Fibroblast of the aortic adventitia (primary cell): ENCODE measurements at places on chromosomes 11 and 22. TPM values are rescaled to one million over a fixed set of nuclear protein-coding genes. Genes with fewer than 3 reads are reported as not detected.
A peak's percentile ranks its signal among the peaks of the same experiment; 100 is the strongest.

SCUBE2 gene
- total RNA-seq, result 0.54 and 1.1 TPM in 2 replicates

PRRG4 gene
- total RNA-seq, result 0.36 and 0.49 TPM in 2 replicates

PTPRCAP gene
- total RNA-seq, result 0.41 and 0.45 TPM in 2 replicates

ALDH3B2 gene
- total RNA-seq, result not detected in 2 replicates

PANX2 gene
- 0.90 TPM in 2 replicates for total RNA-seq

IL10RA gene
- not detected in 2 replicates for total RNA-seq

VPREB1 gene
- total RNA-seq, result not detected in 2 replicates

CD248 gene
- total RNA-seq, result 99.1 and 193 TPM in 2 replicates

DNA sequence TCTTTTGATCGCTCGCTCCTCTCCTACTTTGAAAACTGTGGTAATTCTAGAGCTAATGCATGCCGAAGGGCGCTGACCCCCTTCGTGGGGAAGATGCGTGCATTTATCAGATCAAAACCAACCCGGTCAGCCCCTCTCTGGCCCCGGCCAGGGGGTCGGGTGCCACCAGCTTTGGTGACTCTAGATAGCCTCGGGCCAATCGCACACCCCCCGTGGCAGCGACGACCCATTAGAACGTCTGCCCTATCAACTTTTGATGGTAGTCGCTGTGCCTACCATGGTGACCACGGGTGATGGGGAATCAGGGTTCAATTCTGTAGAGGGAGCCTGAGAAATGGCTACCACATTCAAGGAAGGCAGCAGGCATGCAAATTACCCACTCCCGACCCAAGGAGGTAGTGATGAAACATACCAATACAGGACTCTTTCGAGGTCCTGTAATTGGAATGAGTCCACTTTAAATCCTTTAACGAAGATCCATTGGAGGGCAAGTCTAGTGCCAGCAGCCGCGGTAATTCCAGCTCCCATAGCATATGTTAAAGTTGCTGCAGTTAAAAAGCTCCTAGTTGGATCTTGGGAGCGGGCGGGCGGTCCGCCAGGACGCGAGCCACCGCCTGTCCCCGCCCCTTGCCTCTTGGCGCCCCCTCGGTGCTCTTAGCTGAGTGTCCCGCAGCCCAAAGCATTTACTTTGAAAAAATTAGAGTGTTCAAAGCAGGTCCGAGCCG lies 3898.2 kb upstream of the OR11H1 start:
- no peak for DNase-seq

- DNase-seq, result no peak
Observed at GRCh38 chr11:61170566-61170965, 9.3 kb upstream of the VPS37C start.

DNA sequence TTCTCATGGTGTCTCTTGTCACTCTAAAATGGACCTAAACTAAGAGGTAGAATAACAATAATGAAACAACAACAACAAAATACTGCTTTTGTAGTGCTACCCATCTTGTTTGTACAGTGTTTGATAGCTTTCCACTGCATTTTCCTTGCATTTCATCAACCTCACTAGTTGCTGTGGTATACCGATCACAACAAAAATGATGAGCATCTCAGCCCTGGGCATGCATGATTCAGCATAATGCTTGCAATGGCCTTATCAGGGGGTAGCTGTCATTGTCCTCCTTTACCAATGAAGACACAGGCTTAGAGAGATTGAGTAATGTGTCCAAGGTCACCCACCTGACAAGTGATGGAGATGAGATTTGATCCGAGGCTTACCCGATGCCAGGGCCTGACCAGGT lies 682.5 kb downstream of the NTM start:
- no peak for DNase-seq

DNA sequence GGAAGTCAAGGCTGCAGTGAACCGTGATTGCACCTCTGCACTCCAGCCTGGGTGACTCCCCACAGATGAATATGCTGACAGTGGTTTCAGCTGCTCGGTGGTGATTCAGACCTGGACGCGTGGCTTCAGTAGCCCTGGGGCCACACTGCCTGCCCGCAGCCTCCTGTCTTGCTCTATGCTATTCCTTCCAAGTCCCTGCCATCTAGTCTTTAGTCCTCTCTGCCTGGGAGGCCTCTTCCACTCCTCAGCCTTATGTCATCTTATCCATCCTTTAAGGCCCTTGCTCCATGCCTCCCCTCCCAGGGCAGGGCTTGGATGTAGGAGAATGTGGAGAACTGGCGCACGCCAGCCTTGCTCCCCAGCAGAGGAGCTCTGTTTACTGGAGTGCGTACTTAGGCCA lies 23.0 kb downstream of the YDJC start:
- DNase-seq, result no peak

GRCh38 chr22:24513378-24514240 lies 18.5 kb downstream of the UPB1 start:
- DNase-seq, result no peak

- no peak for DNase-seq
Observed at GRCh38 chr11:76155500-76156227, 50.6 kb downstream of the WNT11 start.

DNA sequence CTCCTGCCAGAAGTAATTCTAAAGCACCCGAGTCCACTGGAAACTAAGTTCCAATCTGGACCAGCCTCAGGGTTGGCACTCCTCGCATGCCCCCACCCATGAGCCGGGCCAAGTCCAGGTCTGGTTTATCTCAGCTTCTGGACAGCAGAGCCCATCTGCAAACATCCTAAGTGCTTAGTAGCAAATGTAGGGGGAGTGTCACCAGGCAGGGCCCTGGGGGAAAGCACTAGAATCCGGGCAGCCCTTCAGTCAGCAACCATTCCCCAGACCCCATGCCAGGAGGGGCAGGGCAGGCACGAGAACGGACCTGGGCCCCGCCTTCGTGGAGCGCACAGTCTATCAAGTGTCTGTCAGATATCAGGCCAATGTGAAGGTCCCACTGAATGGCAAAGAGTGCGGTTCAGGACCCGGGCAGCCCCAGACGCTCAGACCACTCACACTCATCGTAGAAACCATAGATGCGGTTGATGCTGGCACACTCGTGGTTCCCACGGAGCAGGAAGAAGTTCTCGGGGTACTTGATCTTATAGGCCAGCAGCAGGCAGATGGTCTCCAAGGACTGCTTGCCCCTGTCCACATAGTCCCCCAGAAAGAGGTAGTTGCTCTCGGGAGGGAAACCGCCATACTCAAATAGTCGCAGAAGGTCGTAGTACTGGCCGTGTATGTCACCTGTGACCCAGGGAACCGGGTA lies 1.3 kb downstream of the PPP1CA start:
- DNase-seq, result peak; percentile 45

DNA sequence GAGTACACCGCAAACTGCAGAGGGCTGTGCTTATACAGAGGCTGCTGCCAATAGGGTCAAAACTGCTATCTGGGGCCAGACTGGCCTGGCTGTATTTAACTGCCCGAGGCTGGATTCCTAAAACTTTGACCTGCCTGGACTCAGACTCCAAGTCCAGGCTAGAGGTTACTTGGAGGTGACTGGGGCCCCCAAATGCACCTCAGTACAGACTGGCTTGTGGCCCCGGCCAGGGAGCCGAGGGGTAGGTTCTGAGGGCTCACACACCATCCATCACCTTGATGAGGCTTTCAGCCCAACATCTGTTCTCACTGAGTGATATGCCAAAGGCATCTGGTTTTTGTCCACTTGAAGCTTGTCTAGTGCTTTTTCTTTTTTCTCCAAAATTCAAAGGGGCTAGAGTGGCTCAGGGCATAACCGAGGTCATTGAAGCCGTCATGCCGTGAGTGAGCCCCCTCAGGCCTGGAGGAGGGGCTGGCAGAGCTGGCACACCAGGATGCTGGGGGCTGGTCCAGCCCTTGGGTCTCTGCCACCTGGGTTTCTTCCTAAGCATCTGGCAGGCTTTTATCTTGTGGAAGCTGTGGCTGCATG lies 52.4 kb upstream of the TTLL12 start:
- peak; percentile 59 for DNase-seq

DNA sequence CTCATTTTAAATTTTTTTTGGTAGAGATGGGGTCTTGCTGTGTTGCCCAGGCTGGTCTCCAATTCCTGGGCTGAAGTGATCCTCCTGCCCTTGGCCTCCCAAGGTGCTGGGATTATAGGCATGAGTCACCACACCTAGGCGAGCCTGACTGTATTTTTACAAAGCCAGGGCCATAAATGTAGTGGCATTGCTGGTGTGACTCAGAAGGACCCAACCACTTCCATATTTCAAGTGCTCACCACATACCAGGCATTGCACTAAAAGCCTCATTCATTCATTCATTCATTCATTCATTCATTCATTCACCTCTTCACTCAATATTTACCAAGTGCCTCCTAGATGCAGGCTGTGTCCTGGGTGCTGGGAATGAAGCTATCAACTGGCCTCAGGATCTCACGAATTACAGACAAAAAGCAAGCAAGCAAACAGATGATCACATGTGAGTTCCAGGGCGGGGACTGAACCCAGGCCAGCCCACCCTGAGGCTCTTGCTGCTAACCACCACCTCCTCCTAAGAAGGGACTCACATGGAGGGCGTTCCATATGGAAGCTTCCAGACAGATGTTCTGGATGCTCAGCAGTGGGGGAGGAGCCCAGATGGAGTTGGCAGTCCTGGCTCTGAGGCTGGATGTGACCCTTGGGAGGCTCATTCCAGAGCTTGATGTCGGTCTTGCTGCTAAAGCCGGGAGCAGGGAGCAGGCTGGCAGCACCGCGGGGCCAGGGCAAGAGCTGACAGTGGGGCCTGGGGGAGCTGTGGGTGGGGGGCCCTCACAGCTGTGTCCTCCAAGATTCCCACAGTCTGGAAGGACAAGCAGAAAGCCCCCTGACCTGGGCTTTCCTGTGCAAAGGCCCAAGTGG lies 158.8 kb downstream of the CTTN start:
- DNase-seq, result no peak

DNA sequence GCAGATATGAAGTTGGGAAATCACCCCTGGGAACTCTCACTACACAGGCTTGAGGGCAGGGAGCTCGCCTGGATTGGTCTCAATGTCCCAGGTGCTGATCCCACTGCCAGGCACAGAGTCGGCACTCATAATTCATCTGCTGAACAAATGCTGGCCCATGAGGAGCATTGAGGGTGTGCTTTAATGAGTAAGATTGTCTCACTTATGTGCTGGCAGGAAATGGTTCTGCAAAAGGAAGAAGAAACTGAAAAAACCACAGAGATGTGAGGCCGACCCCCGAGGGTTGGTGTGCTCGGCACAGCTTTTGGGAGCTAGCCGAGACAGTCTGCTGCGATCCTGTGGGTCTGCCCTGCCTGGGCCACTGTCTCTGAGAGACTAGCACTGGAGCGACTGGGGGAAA lies 9.4 kb downstream of the PLAAT2 start:
- no peak for DNase-seq

DNA sequence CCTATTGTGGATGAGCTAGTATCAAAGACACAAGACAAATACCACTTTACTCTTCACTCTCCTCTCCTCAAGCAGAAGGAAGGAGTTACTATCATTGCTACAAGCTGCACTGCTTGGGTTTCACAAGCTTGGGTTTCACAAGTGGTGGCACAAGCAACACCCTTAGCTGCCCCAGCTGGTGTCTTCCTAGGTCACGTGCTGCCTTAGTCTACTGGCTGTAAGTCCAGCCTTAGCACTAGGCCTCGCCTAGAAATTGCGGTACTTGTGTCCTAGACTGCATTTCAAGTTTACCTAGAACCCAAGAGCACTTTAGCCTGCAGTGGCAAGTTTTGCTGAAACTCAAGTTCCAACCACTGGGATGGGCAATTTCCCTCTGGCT lies 86.6 kb downstream of the EHF start:
- no peak for DNase-seq

GRCh38 chr11:14672635-14673034 lies 29.0 kb downstream of the PDE3B start:
- peak; percentile 24 for DNase-seq

DNA sequence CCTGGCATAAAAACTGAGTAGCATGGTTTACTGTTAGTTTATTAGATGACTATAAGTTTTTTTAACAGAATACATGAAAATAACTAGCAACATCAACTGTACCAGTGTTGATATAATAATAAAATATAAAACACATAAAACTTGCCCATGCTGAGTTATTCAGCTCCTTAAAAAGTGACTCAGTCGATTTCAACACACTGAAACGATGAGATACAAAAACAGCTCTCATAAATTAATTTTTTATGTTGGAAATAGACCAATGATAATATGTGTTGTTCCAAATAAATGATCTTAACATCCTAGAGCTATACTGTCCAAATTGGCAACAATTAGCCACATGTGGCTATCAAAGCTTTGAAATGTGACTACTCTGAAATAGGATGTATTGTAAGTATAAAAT lies 15.9 kb downstream of the PDGFD start:
- peak; percentile 89 for DNase-seq

GRCh38 chr22:25760848-25761595 lies 19.0 kb downstream of the MYO18B start:
- no peak for DNase-seq

DNA sequence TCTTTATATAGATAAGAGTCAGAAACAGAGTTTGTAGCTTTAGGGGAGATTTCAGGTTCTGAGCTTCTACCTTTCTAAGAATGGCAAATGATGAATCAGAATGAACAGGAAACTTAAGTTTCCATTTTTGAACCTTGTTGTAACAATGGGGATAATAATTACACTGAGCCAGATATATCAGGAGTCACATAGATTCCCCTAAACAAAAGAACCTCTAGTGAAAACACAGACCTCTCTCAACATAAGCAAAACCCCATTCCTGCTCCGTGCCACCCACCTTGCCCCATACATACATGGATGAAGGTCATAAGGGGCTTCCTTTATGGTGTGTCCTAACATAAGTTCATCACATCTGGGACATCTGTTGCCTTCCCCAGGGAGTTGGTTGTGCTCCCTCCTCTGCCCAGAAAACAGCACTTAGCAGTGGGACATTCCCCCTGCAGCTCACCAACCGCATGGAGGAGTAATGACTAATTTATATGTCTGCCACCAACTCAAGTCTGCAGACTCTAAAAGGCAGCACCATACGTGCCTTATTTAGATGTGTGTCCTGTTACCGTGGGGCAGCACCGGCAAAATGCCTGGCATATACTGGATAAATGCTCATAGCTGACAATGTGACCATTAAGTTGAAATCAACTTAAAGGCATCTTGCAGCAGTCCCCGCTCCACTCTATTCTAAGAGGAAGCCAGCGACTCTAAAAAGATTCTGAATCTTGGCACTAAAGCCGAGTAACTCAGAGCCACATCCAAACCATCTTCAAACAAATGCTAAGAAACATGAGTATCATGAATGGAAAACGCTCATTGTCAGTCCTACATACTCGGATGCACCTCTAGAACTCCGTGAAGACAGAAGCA lies 8.0 kb downstream of the JAML start:
- DNase-seq, result no peak

GRCh38 chr11:76107971-76108370 lies 98.3 kb downstream of the WNT11 start:
- DNase-seq, result peak; percentile 59

- DNase-seq, result peak; percentile 18
Observed at GRCh38 chr22:36998620-36999351, 20.5 kb downstream of the TST start.

DNA sequence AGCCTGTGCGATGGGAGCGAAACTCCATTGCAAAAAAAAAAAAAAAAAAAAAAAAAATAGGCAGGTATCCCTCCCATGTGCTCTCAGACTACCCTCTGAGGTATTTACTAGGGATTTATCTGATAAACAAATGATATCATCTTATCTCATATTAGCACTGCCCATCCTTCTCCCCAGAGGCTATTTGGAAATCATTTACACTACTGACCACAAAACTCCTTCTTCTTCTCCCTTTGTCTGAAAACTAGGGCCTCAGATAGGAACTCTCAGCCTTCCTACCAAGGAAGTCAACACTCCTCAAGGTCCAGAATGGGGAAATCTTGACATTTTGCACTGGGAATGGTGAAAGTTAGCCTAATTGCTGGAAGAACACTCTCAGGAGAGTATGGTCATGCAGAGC lies 46.4 kb downstream of the LARGE2 start:
- DNase-seq, result no peak
